AG04450 (cell line): ENCODE measurements at places on chromosomes 12 and 14. TPM values are rescaled to one million over a fixed set of nuclear protein-coding genes. Genes with fewer than 3 reads are reported as not detected.

GRCh38 chr14:93304771-93305170 lies 28.1 kb downstream of the BTBD7 start:
- no peak for DNase-seq

FAM186B gene
- polyA plus RNA-seq, result 0.05 and 0.07 TPM in 2 replicates

DNA sequence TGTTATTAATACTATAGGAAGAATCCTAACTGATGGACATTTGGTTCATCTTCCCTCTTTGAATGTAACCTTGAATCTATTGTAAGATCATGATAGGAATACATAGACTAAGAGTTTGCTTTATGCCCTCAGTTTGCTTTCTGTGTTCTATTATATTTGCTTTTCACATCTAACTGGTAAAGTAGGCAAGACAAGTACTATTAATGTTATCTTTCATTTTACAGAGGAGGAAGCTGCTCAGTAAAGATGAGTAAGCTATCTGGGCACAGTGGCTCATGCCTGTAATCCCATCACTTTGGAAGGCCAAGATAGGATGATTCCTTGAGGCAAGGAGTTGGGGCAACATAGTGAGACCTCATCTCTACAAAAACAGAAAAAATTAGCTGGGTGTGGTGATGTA lies 103.0 kb downstream of the TMTC2 start:
- no peak for DNase-seq

- no peak for DNase-seq
Measured at GRCh38 chr12:87094356-87094755, 838.2 kb upstream of the MGAT4C start.

- DNase-seq, result no peak
Measured at GRCh38 chr12:95766356-95767019, 24.1 kb downstream of the NTN4 start.

- DNase-seq, result no peak
Measured at GRCh38 chr14:57837267-57837666, 28.6 kb downstream of the SLC35F4 start.

ASB2 gene
- 1.6 and 2.0 TPM in 2 replicates for polyA plus RNA-seq

BIN2 gene
- 0.04 TPM in 1 of 2 replicates, not detected in the other for polyA plus RNA-seq
